ENCODE measurements at places on chromosomes 1 and 21.

- DNase-seq: no peak
These were observed 21.3 kb downstream of the NPR1 start for GRCh38 chr1:153699768-153700167.

DNA sequence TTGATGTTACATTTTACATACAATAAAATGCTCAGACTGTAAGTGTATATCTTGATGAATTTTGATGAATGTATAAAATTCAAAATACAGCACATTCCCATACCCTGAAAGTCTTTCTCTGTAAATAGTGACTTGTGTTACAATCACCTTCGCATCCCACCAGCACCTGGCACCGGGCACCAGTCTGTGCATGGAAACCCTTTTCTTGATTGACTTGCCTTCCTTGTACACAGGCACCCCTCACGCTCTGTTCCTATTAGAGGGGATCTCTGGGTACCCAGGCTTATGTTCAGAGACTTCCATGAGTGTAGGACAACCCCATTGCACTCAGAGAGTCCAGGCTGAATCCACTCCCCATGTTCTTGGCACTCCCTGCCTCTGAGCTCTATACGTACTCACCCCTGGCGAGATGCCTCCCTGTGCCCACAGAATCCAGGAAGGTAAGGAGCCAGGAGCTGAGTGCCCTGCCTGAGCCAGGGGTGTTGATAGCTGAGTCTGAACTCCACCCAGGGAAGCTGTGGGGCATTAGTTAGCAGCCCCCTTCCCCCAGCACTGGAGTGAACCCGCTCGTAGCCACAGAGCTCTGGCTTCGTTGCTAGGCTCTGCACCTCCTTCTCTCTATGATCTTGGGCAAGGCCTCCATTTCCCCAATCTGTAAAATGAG lies 22.5 kb upstream of the PKP1 start:
- DNase-seq: no peak

- DNase-seq: no peak
These were observed 318.3 kb downstream of the MATN1 start for GRCh38 chr1:30405081-30405480.

DNA sequence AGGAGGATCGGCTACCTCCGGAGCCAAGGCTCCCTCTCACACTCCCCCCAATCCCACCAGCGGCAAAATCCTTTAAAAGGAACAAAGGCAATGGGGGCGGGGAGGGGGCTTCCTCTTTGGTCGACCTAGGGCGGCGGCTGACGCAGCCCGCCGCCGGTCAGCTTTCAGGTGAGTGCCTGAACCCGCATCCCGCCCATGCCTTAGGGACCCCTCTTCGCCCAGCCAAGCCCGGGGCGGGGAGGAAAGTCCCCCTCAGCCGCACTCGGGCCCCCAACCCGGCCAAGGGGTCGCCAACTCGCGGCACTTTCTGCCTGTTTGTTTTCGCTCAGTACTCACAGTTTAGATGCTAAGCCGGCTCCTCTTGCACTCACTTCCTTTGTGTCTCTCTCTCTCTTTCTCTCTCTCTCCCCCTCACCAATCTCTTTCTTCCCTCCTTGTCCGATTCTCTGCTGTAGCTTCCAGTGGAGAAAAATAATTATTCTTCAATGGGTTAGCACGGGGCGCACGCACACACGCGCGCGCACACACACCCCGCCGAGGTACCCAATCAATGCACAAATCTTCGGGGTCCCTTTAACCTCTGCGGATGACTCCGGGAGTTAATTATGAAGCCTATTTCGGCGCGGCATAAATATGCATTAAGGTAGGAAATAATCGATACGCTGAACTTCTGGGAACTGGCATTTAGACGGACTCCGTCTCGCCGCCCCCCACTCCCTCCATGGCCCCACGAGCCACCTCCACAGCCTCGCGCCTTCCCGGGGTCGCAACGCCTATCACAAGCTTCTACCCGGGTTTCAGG lies at the start of gene BLACAT1:
Gene BLACAT1 (minus strand): TSS at position 465 of the 802 bp plus-strand sequence.
- DNase-seq: no peak

DNA sequence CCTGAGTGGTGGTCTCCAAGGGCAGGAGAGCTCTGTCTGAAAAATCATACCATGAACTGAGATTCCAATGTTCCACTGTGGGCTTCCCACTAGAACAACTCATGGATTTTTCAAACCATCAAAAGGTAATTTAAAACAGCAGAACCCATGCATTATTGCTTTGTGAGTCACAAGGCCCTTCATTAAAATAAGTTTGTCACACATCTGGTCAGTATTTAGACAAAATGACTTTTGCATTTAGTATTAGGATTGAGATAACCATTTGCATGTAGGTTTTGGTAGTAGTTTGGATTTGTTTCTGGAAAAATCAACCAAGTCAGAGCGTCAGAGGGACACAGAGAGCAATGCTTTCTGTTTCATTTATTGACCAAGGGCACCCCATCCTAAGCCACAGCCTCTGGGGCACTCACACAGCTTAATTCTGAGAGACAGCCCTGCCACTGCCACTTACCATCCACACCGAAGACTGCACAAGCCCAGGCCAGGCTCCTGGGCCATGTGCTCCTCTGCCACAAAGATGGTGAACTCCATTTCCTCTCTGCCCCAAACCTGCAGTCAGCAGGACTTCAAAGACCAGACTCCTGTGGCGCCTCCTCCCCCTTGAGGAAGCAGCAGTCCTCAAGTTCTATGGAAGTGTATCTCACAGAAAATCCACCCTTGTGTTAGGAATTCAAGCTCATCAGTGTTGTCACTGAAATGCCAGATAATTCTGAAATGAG lies 132.6 kb upstream of the DUSP10 start:
- no peak for DNase-seq

DNA sequence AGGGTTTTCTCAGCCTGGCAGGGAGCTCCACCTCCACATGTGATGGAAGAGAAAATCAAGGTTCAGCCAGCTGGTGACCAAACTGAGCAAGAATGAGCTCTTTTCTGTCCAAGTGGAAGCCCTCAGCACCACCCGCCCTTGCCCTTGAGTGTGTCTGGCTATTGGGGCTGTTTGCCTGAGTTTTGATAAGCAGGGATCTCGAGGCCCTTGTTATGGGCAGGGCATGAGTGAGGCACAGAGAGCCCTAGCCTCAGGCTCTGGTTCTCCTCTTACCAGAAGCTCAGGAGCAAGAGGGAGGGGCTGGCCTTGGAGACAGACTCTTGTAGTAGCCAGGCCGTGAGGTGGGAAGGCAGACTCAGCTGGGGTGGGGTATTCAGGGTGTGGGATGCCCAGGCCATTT lies 37.5 kb upstream of the ARF1 start:
- DNase-seq: no peak

- DNase-seq: no peak
These were observed 6.5 kb upstream of the CCDC27 start for GRCh38 chr1:3745590-3746381.

GRCh38 chr1:116207126-116207735 lies 96.0 kb downstream of the MAB21L3 start:
- no peak for DNase-seq

DNA sequence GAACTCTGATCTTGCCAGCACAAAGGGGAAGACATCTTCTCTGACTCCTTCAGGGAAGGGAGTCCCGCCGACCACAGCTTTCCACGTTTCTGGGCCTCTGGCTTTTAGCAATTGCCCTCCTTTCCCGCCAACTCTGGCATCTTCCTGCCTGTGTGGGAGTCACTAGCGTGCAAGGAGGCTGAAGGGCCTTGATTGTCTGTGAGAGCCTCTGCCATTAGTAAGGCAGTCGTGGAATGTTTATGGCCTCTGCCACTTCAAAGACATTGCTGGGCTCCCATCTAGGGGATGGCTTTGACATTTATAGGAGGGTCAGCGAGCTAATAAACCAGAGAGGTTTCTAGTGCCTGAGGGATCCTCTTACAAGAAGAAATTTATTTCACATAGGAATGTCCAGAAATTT lies 14.3 kb upstream of the PROK1 start:
- DNase-seq: no peak

GRCh38 chr1:7988576-7988975 lies 27.1 kb downstream of the PARK7 start:
- DNase-seq: no peak

- DNase-seq: no peak
These were observed 222.6 kb upstream of the C1orf174 start for GRCh38 chr1:4122513-4123160.

GRCh38 chr1:26761217-26761616 lies 26.5 kb upstream of the PIGV start:
- no peak for DNase-seq

DNA sequence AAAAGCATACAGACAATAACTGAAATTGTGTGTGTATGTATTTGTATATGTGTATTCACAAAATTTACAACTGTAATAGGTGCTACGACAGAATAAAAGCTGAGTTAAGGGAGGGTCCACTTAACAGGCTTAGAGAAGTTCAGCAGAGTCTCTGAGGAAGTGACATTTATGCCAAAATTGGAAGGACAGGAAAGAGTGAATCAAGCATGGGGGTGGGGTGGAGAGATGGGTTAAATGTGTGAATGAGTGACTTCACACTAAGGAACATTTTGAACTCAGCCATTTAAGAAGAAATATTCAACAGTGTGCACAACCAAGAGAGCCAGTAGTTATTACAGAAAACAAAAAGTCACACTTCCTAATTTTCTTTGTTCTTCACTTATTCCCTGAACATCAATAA lies 53.8 kb upstream of the RGS1 start:
- DNase-seq: no peak
